Stimulated activated CD4-positive, alpha-beta T cell treated with anti-CD3 and anti-CD28 coated beads, TNF-alpha, amount 100 ng/mL, for 1 hour (primary cell): ENCODE measurements at places on chromosomes 12 and 14.

DNA sequence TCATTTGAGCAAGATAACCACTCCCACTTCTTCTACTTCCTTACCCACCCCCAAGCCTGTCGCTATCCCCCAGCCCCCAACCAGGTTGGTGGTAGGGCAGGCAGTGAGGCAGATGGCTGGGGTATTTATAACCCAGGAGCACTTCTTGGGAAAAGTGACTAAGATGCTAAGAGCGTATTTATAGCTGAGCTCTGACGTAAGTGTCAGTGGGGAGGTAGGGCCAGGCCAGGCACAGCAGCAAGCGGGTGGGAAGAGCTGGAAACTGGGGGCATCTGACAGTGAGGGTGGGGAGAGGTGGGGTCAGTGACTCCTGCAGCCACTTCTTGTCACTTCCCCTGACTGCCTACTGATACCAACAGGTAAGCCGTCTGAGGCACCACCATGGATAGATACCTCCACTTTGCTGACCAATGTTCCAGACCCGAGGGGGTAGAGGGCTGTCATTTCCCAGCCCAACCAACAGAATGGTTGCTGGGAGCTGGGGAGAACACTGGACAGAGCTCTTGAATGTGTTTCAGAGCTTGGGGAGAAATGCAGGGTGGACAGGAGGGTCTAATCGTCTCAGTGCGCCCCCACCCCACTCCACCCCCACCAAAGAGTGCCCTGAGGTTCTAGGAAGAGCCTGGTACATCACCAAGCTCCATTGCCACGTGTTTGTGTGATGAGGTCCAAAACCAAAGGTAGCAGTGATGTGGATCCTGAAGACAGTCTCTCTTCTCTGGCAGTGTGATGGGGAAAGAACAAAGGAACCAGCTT, 2.7 kb upstream of the INHBE start:
- DNase-seq: no peak

- no peak for DNase-seq
Measured at GRCh38 chr12:61525331-61525730, 734.9 kb upstream of the USP15 start.

DNA sequence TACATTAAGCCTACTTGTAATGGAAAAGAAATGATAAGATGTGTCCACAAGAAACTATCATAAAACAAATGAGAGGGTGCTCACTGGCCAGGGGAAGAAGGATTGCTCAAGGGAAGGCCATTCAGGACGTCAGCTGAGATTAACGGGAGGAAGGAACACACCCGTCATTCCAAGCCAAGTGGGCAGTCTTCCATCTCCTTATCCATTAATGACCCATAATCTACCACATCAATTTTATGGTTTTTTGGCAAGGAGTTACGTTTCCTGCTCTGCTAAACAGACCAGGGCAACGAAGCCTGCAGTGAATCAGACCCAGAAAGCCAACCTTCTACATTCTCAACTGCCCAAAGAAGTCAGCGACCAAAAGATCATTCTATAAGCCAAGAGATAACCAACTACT, 25.1 kb downstream of the PRKAB1 start:
- no peak for DNase-seq

DNA sequence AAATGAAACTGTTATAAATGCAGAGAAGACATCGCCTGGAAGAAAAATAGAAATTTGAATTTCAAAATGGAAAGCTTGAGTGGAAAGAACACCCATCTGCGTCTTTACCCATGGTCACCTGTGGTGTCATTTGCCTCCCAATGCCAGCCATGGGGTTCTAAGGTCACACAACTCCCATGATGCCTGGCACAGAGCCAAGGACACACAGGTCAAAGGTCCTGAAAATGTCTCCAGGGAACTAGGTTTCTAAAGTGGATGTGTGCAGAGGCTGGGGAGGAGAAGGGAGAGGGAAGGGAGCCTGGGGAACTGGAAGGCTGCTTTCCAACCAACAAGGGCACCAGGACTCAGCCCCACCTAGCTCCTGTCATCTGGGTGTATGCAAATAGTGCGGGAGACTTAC, 724.0 kb upstream of the TMEM132C start:
- DNase-seq: no peak

GRCh38 chr14:96660123-96660522, 137.1 kb upstream of the VRK1 start:
- DNase-seq: no peak

DNA sequence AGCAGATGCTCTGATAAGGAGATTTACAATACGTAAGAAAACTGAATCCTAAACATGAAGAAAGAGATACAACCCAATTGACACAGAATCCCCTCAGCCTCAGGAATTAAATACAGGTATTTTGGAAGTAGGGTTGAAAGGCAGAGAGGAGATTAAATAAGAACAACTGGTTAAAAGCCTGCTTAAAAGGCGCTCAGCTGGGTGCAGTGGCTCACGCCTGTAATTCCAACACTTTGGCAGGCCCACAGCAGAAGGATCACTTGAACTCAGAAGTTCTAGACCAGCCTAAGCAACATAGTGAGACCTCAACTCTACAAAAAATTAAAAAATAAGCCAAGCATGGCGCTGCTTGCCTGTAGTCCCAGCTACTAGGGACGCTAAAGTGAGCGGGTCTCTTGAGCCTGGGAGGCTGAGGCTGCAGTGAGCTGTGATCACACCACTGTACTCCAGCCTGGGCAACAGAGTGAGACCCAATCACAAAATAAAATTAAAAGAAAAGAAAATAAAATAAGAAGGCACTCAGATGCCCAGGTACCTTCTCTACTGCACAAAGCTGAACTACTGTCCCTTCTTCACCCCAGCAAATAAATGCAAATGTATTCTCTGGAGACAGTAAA, 32.9 kb downstream of the MED13L start:
- DNase-seq: no peak

GRCh38 chr14:43135877-43136411, 1371.1 kb downstream of the FSCB start:
- no peak for DNase-seq

GRCh38 chr12:123114304-123115083, 36.4 kb downstream of the PITPNM2 start:
- no peak for DNase-seq

DNA sequence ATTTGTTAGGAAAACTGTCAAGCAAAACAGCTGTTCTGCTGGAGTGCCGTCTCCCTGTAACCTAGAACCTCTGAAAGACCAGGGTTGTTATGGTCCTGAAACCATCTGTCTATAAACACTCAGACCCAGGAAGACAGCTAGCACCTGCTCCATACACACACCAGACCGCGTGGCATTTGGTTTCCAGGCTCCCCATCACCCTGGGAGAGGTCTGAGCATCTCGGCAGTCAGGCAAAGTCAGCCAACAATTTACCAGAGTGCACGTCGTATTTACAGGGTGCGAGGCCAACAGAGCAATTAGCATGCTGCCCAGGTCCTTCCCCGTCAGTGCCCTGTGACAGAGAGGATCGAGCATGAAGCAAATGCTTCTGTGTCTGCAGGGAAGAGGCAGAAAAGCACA, 272.5 kb downstream of the SLC15A4 start:
- no peak for DNase-seq

- no peak for DNase-seq
Measured at GRCh38 chr12:27965966-27966365, 6.6 kb downstream of the PTHLH start.

- no peak for DNase-seq
Measured at GRCh38 chr12:58668871-58669270, 251.4 kb downstream of the LRIG3 start.

GRCh38 chr12:57759360-57759980, 4.6 kb downstream of the MARCHF9 start:
- no peak for DNase-seq

DNA sequence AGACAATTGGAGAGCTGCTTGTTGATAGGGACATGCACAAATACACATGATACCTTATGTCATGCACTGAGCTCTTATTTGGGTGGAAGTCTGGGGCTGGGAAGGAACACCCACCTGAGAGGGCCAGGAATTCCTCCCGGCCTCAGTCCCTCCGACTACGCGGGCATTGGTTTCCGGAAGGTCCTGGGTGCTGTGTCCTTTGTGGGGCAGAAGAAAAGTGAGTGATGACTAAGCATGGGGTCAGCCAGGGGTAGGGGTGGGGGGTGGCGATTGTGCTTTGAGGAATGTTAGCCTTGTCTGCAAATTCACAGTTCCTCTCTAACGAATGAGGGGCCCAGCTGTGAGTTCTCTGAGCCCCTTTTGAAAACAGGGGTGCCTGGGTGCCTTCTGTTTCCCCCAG, 798 bp downstream of the CELA1 start:
- DNase-seq: no peak

- DNase-seq: no peak
Measured at GRCh38 chr12:99984271-99985128, at the start of gene ANKS1B. Gene ANKS1B (minus strand): TSS chr12:99984936. CDS start chr12:99984237, 699 bp downstream.

GRCh38 chr12:54052438-54053002, 1.1 kb upstream of the HOXC4 start:
- no peak for DNase-seq

- no peak for DNase-seq
Measured at GRCh38 chr12:130555628-130556485, 160.2 kb downstream of the RIMBP2 start.

DNA sequence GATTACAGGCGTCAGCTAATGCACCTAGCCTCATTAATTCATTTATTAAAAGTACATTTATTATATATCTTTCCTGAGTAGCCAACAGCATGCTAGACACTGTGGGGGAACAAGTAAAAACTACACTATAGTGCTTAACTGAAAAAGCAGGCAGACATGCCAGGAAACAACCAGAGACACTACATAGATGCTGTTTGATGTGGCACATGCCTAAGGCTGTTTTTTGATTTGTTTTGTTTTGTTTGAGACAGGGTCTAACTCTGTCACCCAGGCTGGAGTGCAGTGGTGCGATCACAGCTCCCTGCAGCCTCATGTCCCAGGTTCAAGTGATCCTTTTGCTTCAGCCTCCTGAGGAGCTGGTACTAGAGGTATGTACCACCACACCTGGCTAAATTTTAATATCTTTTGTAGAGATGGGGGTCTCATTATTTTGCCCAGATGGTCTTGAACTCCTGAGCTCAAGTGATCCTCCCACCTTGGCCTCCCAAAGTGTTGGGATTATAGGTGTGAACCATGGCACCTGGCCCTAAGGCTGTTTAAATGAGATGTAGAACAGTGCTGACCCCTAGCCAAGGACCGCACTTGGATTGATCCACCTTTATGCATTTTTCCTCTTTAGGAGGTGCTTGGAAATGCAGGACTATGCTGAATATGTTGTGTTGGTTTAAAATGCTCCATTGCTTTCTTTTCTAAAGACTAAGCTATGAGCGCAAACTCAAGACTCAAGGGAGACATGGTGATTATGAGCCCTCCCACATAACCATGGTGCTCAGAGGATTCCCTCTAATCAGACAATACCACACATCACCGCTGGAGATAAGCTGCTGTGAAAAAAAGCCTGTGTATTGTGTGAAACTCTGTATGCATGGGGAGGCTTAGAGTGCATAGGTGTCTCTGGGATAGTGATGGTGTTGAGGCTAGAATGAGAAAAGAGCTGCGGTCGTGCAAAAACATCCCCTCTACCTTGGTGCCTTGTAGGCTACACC, 10.5 kb upstream of the C14orf93 start:
- DNase-seq: no peak

GRCh38 chr14:100435459-100435858, 112.3 kb downstream of the SLC25A47 start:
- DNase-seq: no peak

DNA sequence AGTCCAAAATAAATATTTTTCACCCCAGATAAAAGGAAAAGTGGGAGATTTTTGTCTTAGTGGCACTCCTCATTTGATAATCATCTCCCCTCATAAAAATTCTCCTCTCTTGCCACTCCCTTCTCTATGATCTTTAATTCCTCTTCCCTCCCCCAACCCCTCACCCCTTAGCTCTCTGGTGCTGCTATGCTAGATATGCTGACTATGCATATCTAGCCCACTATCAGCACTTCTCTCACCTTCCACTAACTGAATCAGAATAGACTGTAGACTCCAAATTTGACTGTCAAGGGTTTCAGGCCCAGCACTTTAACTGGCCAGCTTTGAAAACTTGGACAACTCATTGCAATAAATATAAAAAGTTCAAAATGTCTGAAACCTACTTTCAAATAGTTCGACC, 254.2 kb downstream of the ETNK1 start:
- no peak for DNase-seq

- no peak for DNase-seq
Measured at GRCh38 chr12:58931518-58931917, 11.2 kb upstream of the LRIG3 start.
